Cardiac septum (tissue), 1 donor: ENCODE measurements at places on chromosomes 11 and 22.

DNA sequence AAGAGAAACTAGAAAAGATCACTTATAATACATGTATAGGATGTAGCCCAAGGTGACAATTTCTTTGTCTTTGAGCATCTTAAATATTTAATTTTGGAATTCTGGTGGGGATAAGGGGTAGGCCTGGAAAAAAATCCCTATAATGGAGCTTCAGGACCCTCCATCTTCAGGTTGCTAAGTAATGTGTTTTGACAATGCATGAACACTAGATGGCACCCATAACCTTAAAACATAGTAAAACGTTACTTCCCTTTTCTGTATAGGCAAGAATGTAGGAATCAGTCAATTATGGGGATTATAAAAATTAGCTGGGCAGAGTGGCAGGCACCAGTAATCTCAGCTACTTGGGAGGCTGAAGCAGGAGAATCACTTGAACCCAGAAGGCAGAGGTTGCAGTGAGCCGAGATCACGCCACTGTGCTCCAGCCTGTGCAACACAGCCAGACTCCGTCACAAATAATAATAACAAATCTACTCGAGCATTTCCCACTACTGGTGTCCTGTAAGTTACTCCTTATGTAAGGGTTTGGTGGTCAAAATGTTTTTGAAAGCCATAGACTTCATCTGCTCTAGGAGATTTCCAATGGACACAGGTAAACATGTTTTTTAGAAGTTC, 541.9 kb upstream of the CCDC90B start:
- no peak for DNase-seq

- peak; percentile 64 for DNase-seq
Observed at GRCh38 chr11:44326615-44327475, 16.9 kb upstream of the ALX4 start.

- no peak for DNase-seq
Observed at GRCh38 chr11:66479394-66480116, 679 bp upstream of the DPP3 start.

DNA sequence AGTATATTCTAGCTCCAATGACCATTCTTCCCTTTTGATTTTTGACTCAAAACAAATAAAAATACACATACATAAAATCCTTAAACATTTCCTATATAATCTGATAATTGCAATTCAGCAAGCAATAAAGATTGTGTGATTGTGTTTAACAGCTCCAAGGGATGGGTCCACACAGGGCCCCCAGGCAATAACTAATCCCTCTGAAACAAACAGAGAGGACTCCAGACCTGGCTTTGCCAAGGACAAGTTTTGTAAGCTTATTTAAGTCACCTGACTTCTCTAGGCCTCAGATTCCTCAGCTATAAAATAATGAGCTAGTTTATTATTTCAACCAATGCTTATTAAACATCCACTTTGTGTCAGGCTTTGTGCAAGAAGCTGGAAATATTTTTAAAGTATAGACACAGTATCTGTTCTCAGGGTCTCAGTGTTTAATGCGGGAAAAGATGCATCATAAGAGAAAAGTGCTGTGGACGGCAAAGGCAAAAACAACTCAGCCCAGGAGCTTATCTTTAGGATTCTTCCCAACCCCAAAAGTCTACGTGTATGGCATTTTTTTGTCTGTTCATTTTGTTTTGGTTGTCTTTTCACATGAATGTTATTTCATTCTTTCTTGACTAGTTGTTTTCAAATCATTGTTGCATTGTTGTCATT, 20.1 kb downstream of the FZD4 start:
- DNase-seq = no peak

GRCh38 chr11:102799681-102800340, 1.9 kb upstream of the MMP1 start:
- DNase-seq = no peak

DNA sequence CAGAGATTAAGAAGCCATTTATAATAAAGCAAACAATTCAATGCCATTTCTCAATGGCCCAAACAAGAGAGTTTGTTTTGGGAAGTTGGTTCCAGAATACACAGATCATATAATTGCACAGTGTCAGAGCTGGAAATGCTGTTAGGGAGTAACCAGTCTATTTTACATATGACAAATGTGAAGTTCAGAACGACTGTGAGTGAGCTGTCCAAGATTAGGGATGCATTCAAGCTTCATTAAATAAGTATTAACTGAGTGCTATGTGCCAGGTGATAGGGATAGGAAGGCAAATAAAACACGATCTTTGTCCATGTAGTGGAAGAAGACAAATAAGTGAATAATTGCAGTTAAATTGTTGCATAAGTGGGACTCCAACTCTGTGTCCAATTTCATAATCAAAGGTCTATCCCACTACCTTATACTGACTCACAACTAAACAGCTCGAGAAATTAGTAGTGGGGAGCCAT, 33.1 kb upstream of the PICALM start:
- no peak for DNase-seq

- DNase-seq = no peak
Observed at GRCh38 chr11:46003572-46003971, 81.1 kb downstream of the LARGE2 start.

DNA sequence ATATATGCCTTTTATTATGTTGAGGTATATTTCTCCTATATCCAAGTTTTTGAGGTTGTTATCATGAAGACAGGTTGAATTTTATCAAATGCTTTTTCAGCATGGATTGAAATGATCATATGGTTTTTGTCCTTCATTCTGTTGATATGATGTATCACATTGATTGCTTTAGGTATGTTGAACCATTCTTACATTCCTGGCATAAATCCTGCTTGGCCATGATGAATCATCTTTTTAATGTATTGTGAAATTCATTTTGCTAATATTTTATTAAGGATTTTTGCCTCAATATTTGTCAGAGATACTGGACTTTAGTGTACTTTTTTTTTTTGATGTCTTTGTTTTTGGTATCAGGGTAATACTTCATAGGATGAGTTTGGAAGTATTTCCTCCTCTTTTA, 283.8 kb upstream of the C11orf87 start:
- DNase-seq = no peak

- no peak for DNase-seq
Observed at GRCh38 chr11:87290304-87290922, 252.7 kb downstream of the TMEM135 start.

- DNase-seq = no peak
Observed at GRCh38 chr11:92753161-92753560, 216.3 kb upstream of the MTNR1B start.

DNA sequence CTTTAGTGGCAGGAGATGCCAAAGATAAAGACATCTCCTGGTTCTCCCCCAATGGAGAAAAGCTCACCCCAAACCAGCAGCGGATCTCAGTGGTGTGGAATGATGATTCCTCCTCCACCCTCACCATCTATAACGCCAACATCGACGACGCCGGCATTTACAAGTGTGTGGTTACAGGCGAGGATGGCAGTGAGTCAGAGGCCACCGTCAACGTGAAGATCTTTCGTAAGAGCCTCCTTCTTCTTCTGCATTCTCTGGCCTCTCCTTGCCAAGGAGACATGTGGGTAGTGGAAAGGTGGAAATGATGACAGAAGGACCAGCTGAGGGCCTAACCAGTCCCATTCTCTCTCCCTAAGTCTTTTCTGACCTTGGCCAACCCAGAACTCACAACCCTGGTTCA, 110.1 kb upstream of the TTC12 start:
- no peak for DNase-seq

- no peak for DNase-seq
Observed at GRCh38 chr11:124752471-124753102, 532 bp upstream of the VSIG2 start.

GRCh38 chr11:66835768-66836405, 7.4 kb upstream of the RCE1 start:
- DNase-seq = no peak
